ENCODE measurements at places on chromosomes 3 and 15.

DNA sequence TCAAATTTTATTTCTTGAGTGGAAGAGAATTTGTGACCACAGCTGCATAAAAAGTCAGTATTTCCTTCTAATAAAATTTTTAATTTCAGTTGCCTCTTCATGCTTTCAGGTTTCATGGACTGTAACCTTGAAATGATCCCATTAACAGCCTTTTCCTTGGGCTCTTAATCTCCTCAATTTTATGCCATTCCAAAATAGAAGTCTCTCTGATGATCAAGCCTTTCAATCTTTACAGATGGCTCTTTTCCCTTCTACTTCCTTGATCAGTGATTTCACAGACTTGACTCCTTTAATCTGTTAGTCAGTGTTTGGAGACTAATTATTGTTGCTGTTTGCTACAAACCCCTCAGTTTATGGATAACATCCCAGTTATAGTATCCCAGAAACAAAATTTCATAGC is 11.9 kb downstream of the TSC22D2 start:
- DNase-seq: no peak

DNA sequence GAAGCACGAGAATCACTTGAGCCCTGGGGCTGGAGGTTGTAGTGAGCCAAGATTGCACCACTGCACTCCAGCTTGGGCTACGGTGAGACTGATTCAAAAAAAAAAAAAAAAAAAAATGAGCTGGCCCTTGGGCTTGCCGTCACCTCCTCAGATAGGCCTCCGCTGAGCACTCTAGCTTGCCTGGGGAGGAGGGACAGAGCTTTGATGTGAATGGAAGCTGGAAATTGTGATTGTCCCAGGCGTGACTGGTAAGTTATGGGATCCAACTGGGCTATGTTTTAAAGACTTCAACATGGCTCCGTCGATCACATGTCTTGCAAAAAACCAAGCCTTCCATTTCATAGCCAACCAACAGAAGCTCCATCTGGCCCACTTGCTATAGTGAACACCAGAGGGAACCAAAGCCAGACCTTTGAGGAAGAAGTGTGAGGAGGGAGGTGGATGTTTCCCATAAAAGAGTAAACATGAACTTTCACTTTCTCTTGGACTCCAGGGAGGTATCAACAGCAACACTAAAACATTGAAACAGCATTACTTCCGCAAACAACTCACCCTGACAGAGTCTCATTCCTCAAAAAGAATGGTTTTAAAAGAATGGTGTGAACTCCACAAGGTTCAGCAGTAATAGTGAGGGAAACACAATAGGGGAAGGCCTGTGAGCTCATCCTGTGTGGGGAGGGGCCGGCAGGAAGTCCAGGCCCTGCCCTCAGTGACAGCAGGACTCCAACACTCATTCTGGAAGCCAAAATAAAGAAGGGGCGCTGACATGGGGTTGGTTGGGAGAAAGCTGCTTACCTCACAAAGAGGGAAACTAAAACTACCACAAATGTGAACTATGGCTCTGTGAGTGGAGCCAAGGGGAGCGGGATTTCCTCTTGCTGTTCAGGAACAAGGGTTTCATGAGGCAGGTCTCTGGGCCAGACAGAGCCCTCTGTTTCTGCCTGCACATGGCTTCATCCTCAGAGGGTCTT is 59.2 kb upstream of the IL12A start:
- no peak for DNase-seq

GRCh38 chr15:61216519-61216918 is 12.6 kb downstream of the RORA start:
- DNase-seq: no peak

DNA sequence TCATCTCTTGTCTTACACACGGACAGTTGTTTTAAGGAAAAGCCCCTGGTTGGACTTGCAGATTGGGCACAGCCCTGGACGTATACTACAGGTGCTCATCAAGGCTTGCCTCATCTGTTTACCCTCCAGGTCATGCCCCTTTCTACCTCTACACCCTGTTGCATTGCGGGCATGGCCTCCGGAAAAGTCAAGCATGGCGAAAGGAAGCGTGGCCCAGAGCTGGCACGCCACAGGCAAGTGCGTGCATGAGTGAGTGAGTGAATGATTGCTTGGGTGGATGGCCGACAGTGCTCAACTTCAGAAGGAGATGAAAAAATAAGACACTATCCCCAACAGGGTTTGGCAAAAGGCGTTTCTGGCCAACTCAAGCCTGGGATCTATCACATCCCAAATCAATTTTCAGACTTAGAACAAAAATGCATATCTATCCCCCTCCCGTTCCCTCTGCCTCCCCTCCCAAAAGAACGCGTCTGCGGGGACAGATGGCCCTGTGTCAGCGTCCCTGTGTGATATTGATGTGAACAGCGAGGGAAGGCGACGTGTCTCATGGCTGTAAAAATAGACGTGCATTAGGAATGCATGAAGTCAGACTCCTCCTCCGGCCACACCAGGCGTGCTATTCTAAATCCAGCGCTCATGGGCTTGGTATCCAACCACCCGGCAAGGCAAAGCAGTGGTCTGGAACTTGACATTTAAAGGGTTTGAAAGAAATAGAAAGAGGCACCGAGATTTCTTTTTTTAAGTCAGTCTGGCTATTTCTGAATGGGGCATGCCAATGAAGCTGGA is 96.0 kb downstream of the RPLP1 start:
- DNase-seq: no peak

GRCh38 chr3:64121750-64122311 is 98.5 kb upstream of the PSMD6 start:
- DNase-seq: no peak

GRCh38 chr3:194971965-194972364 is 286.3 kb downstream of the FAM43A start:
- no peak for DNase-seq

- no peak for DNase-seq
These were observed 116.3 kb downstream of the RPL22L1 start for GRCh38 chr3:170753421-170754310.

DNA sequence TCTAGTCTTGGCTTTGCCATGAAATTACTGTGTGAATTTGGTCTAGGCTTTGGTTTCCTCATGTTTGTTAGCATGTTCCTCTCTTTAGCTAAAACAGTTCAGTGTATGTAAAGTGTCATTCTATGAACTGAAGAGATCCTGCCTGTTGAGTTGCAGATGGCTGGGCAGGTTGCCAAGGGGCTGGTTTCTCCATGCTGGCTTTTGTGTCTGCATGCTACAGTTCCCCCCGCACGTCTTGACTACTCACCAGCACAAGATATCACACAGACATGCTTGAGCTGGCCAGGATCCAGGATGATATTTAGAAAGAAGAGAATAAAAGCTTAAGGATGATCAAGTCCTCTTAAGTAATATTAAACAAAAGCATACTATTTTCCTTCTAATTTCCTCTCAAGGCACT is 90.2 kb downstream of the CERS3 start:
- peak; percentile 44 for DNase-seq

DNA sequence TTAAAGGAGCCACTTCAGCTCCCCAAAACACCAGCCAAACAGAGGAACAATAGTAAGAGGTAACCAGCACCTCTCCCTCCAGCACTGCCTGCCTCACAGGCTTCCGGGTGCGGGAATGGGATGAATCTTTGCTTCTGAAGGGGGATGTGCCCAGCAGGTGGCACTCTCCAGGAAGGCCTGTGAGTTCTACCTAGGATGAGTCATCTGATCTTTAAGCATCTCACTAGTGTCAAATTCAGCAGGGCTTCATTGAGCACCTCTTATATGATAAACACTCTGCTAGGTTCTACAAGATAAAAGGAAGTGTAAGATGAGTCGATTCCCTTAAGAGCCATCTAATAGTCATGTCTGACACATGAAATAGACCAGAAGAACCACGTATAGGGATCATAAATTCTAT is 237.4 kb upstream of the UMPS start:
- DNase-seq: no peak

- no peak for DNase-seq
These were observed 512.3 kb upstream of the MDFIC2 start for GRCh38 chr3:70824773-70825172.

DNA sequence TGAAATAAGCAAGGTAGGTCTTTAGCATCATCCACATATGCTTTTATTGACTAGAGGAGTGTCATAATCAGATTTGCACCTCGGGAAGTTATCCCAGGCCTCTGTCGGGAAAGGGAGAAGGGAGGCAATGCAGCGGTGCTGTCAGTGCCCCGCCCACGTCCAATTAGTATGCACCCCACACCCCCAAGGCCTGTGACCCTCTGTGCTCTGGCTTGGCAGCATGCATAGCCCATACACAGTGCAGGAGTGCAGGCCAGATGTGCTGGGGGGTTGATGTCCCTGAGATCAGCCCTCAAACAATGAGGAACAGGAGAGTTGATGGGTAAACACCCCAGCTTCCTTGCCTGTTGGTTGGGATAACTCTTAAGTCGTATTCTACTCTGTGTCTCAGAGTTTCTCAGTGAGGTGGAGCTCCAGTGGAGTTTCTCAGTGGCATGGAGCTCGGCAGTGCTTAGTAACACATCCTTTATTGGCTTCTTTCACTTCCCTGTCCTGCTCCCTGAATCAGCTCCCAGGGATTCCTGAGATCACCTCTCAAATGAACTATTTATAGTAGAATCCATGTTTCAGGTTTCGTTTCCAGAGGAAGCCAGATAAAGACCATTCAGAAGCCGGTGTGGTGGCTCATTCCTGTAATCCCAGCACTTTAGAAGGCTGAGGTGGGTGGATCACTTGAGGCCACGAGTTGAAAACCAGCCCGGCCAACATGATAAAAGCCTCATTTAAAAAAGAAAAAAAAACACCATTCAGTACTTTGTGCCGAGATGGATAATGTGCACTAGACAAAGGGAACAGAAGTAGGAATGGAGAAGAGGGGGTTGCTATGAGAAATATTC is 26.7 kb upstream of the NDUFB4 start:
- no peak for DNase-seq

DNA sequence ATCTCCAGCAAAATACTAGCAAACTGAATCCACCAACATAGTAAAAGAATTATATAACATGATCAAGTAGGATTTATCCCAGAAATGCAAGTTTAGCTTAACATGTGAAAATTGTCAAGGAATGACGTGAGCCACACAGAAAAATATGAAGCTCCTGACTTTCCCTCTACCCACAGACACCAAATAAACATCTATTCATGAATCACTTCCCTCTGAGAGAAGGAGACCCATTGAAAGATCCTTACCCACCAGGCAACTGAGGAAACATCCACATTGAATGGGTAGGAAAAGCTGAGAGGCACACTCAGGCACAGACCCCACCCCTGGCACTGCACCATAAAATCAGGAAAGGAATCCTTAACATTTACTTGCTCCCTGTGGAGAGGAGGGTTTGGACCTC is 102.2 kb upstream of the MANF start:
- no peak for DNase-seq

GRCh38 chr3:132245552-132246142 is 71.6 kb upstream of the ACP3 start:
- no peak for DNase-seq

DNA sequence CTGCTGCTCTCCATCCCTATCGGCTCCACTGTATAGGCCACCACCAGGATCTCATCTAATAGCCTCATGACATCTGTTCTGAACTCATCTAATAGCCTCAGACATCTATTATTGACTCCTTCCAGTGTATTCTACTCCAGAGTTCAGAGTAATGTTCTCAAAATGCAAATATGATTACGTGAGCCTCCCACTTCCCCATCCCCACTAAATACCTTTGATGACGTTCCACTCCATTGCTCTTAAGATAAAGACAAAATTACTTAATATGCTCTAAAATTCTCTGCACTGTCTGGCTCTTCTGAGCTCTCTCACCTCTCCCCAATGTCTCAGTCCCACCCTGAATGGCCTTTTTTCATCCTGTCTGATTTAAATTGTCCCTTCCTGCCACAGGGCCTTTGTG is 94.7 kb downstream of the SAMMSON start:
- DNase-seq: no peak

- no peak for DNase-seq
These were observed 53.9 kb upstream of the NR2F2 start for GRCh38 chr15:96276438-96277210.

DNA sequence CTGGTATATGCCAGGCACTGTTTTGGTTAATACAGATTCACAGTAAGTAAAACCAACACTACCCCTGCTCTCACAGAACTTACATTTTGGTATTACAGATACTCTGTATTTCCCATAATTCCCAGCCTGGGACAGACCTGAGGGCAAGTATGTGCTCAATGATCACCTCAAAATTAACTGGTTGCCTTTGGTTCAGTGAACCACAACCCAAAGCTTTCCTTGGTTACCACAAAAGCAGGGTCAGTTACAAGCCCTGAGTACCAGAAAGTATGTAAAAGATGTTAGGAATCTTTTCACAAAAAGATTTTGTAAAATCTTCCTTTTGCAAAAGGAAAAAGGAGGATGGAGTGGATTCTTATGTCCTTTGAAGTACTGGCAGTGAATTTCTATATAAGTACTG is 72.2 kb upstream of the GUCA1C start:
- no peak for DNase-seq

DNA sequence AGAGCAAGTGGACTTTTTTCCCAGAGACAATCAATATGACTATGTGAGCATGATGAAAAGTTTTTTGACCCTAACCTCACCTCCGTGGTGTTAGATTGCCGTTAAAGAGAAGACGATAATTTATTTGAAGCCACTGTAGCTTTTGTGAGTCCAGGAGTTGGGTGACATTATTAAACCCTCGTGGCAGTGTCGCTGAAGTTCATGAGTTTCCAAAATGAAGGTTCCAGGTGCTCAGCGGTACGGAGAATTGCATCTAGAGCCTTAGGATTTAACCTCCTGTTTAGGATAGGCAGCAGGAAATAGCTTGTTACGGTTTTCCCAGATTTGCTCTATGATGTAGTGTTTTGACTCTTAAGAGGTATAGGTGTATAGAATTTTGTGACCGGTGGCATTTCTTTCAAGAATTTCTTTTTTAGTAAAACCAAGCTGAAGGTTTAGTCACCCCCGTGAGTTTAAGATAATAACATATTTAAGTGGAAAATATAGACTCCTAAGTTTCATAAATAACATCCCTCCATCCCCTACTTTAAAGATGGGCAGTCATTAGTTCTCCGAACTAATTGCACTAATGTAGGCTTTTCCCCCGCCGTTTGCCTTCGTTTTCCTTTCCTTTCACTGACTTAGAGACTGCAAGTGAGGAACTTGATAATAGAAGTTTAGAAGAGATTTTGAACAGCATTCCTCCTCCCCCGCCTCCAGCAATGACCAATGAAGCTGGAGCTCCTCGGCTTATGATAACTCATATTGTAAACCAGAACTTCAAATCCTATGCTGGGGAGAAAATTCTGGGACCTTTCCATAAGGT is 2.0 kb downstream of the SMC4 start:
- no peak for DNase-seq

DNA sequence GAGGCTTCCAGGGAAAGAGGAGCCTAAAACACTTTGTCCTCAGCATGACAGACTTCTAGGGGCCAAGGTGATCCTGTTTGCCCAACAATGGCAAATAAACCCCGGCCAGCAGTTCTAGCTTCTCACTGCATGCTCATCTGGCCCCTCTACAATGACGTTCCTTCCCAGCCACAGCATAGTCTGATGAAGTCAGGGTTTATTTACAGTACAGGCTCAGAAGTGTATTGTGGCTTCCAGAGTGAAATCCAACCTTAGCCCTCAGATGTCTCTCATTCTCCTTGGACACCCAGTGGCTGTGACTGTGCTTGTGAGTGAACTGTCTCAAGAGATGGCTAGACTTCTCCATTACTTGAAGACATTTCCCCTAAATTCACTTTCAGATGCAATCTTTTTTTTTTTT is 40.8 kb downstream of the BFSP2 start:
- no peak for DNase-seq

Data from stimulated activated CD4-positive, alpha-beta T cell treated with anti-CD3 and anti-CD28 coated beads, Interleukin-4, amount 100 ng/mL, for 1 hour (primary cell).